ENCODE measurements at places on chromosomes 4 and X.

DNA sequence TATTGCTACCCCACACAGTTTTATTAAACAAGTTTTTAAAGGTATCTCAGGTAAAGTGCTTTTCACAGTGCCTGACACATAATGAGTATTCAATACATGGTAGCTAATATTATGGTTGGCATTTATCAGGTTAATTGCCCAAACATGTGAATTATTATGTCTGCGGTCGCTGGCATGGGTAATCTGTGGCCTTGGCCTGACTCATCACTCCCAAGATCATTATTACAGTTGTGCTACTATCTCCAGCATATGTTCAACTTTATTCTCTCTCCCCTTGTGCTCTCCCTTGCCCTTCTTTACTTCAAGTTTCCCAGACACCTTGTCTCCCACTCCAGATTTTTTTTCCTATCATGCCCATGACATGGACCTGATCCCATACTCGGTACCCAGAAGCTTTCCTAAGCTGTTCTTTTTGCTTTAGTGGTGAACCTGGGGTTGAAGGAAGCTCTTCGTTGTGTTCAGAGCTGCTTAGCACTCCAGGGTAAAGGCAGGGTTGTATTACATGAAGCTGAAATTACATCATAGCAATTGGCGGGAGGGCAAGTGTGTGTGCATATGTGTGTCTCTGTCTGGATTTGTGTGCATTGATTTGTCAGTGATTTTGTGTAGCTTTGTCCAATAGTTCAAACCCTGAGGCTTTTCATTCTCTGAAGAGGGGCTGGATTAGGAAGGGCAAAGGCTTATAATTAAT is 176.5 kb upstream of the NRK start:
- no peak for DNase-seq

GRCh38 chr4:123624959-123625358 is 228.4 kb downstream of the SPRY1 start:
- DNase-seq, result no peak

- no peak for DNase-seq
These were observed 282.1 kb downstream of the SHOX start for GRCh38 chrX:912677-913076.

- no peak for DNase-seq
These were observed 195.0 kb upstream of the HS3ST1 start for GRCh38 chr4:11623726-11624037.

GRCh38 chr4:100581337-100581736 is 63.5 kb upstream of the EMCN start:
- DNase-seq, result no peak

GRCh38 chr4:158787709-158788475 is 19.1 kb downstream of the FNIP2 start:
- DNase-seq, result no peak

- DNase-seq, result no peak
These were observed 3.9 kb upstream of the HAUS3 start for GRCh38 chr4:2245787-2246275.

DNA sequence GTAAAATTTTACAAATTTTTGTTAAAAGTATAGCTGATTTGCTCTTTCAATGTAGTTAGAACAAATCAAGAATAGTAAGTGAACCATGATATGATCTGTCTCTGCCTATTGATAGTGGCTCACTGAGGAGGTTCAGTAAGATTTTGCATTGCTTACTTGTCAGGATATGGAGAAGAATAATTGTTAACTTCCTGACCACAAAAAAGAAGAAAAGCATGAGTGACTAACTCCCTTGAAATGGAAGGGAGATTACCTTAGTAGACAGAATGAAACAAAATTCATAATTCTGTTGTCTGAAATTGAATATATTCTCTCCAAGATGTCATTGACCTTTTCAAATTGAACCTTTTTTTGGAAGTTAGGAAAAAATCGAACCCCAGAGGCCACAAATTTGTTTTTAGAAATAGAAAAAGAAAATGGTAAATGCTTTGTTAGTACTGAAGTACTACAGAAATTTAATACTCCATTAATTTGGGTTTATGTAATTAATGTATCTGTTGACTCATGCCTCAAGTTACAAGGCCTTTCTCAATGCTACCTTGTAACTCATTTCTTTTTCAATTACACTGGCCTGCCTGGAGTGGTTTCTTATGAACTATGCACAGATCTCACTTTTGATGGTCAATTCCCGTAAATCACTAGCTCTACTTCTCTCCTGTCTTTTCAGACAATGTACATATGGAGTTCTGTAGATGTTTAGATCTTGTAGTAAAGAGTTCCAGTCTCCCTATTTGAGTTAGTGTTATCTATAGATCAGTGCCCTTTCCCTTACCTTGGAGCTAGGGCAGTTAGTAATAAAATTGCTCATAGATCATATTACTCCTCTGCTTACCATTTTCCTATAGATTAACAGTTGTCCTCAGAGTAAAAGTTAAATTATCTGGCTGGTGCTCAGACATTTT is 139.3 kb downstream of the TLL1 start:
- DNase-seq, result no peak

GRCh38 chrX:130857207-130857606 is 45.8 kb downstream of the ENOX2 start:
- no peak for DNase-seq

- DNase-seq, result no peak
These were observed 15.8 kb downstream of the CAMK2D start for GRCh38 chr4:113745711-113746110.

Data from AG04450 (cell line).